ENCODE measurements at places on chromosomes 6 and 20.

DNA sequence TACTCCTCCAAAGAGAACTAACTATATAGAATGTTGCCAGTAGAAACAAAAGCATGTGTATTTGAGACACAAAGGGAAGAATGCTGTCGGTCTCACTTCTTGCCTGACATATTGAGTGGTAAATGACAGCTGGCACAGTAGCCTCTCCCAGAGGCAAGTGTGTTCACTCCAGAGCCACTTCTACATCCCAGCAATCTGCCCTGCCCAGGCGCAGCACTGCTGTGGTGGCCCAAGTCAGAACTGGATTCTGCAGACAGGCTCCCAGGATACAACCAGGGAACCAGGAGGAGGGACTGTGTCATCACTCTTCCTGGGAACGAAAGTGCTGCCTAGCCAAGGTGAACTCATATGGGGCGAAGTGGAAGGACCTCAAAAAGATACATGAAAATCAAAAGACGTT is 103.2 kb upstream of the ARMC2 start:
- no peak for DNase-seq

- DNase-seq: no peak
Observed at GRCh38 chr6:140653972-140654371, 1279.5 kb upstream of the CITED2 start.

GRCh38 chr20:25281541-25281991 is 33.7 kb downstream of the PYGB start:
- no peak for DNase-seq

DNA sequence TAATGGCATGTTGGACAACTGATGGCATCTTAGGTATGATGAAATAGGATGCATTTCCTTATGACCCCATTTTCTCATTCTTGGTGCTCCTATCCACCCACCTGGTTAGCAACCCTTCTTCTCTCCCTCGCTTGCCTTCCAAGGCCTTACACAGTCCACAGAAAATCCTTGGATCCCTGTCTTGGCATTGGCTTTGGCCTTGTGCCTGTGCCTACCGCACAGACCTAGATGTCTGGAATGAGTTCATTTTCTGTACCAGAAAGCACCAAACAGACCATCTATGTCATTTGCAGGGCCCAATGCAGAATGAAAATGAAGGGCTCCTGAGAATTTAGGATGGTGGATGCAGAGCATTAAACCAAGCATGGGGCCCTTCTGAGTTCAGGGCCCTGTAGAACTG is 99.0 kb upstream of the LAMP5 start:
- no peak for DNase-seq

DNA sequence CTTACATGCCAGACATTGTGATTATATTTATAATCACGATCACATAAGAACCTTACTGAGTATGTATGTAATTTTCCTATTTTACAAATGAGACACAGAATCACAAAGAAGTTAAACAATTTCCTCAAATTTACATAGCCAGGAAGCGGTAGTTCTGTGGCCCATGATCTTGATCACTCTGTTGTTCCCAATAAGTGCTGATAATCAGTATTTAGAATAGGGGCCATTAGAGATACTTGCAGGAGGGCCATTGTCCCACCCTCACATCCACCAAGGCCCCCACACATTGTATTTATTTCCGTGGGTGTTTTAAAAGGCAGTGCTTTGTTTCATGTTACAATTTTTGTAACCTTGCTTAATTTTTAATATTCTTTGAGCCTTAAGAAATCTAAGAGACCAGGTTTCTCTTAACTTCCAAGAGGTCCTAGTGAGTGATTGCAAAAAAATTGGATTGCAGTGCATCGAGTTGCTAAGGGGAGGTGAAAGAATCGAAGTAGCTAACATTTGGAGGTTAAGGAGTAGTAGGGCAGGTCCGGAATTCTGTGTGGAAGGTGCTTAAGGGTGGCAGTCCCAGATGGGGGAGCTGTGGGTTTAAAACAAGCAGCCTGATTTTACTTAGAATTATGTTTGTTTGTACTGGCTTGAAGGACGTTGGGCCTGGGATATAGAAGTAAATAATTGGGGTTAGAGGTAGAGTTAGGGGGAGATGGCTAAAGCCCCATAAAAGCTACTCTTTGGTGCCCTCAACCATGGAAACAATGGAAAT is 339.4 kb downstream of the CDKAL1 start:
- no peak for DNase-seq

- no peak for DNase-seq
Observed at GRCh38 chr20:55614220-55614757, 391.0 kb downstream of the CBLN4 start.

DNA sequence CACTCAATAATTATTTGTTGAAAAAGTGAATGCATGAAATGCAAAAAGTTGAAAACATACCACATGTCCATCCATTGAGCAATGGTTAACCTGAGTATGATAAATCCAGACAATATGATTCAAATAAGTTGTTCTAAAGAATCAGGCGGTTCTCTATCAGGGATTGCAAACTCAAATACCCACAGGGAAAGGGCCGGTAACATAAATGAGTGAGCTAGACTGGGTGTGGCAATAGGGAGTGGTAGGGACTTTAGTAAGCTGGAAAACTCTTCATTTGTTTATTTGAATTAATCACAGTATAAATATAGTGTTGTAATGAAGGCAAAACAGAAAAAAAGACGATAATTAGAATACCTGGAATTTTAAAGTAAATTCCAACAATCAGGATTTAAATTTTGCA is 106.3 kb downstream of the BCAS1 start:
- DNase-seq: no peak
